Fibroblast of the aortic adventitia (primary cell): ENCODE measurements at places on chromosomes 2 and 18. TPM values are rescaled to one million over a fixed set of nuclear protein-coding genes. Genes with fewer than 3 reads are reported as not detected.

The PRKAG3 gene
- 0.18 and 0.41 TPM in 2 replicates for total RNA-seq

The SERPINB13 gene
- total RNA-seq: not detected in 2 replicates

The ATP8B1 gene
- total RNA-seq: 11.2 and 80.4 TPM in 2 replicates

The UNC80 gene
- not detected in 2 replicates for total RNA-seq

The GPR17 gene
- total RNA-seq: not detected in 2 replicates

The CPO gene
- 0.18 TPM in 1 of 2 replicates, not detected in the other for total RNA-seq

The TTLL4 gene
- total RNA-seq: 12.4 and 14.2 TPM in 2 replicates

The MERTK gene
- total RNA-seq: 0.65 and 2.4 TPM in 2 replicates

The RPRM gene
- total RNA-seq: 0.27 TPM in 1 of 2 replicates, not detected in the other

The TMEM200C gene
- total RNA-seq: 0.33 and 0.36 TPM in 2 replicates

The RAPH1 gene
- total RNA-seq: 16.5 and 18.8 TPM in 2 replicates

The AOX1 gene
- 23.6 and 84.0 TPM in 2 replicates for total RNA-seq

The BMP10 gene
- total RNA-seq: not detected in 2 replicates

The DCC gene
- under 0.01 and 0.09 TPM in 2 replicates for total RNA-seq

The CAPN14 gene
- 0.09 and 0.16 TPM in 2 replicates for total RNA-seq

The TMEM163 gene
- total RNA-seq: not detected in 2 replicates

The GRP gene
- total RNA-seq: not detected in 2 replicates

The POTEC gene
- under 0.01 TPM in 1 of 2 replicates, not detected in the other for total RNA-seq

The CYS1 gene
- 3.2 and 7.0 TPM in 2 replicates for total RNA-seq

The AGFG1 gene
- 10.8 and 81.3 TPM in 2 replicates for total RNA-seq

The ZNF519 gene
- total RNA-seq: 11.5 TPM in 2 replicates

The NGEF gene
- 1.1 and 17.4 TPM in 2 replicates for total RNA-seq
